NCI-H460 (cell line): ENCODE measurements at places on chromosomes 7 and 10. TPM values are rescaled to one million over a fixed set of nuclear protein-coding genes. Genes with fewer than 3 reads are reported as not detected.

POM121 gene
- total RNA-seq, result 8.5 and 8.8 TPM in 2 replicates

GRCh38 chr10:126617733-126618132, 52.8 kb downstream of the C10orf90 start:
- DNase-seq, result no peak

DNA sequence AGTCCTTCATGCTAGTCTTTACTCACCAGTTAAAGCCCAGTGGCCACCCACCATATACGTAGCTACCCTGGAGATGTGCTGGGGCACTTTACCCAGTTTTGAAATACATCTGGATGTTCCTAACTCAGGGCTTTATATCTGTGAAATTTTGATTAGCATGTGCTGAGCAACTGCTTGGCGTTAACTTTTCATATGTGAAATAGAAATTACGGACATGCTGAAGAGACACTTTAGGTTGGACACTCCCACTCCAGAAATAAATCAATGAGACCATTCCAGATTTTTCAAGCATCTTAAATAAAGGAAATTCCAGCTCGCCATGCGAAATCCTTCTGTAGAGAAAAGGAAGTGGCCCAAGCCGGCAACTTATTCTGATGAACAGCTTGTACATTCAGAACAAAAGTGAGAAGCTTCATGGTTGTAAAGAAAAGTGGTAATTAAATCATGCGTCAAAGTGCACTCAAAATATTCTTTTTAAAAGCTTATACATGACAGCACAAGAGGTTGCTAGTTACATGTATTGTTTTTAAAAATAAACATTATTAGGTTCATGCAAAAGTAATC, 153.5 kb upstream of the ITGB1 start:
- DNase-seq, result no peak

MRC1 gene
- 0.14 and 0.15 TPM in 2 replicates for total RNA-seq

DNA sequence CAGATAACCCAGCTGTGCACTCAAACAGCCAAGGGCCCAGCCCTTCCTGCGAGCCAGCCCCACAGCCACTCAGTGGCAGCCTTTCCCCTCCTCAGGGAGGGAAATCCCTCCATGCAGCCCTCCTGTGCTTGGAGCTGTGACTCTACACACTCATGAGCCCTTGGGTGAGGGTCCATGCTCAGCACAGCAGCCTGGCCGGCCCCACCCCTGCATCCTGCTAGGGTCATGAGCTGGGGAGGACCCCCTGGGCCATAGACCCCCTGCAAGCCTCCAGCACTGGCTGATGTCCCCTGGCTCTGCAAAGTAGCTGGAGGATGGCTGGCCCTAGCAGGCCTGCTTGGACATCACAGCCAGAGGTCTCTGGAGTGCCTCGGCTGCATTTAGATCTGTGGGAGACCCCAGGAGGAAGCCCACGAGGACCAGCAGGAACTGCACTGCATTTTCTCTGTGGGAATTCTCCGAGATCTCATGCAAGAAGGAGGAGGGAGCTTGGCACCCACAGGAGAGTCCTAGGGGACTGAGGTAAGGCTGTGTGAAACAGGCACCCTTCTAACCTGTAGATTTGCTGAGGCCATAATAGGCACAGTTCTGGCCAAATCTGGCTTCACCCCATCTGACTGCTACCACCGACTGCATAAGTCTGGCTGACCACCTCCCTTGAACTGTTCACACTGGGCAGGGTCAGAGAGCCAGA, 17.4 kb downstream of the TMEM273 start:
- no peak for DNase-seq

FGFR2 gene
- total RNA-seq, result 0.46 and 0.54 TPM in 2 replicates

DNA sequence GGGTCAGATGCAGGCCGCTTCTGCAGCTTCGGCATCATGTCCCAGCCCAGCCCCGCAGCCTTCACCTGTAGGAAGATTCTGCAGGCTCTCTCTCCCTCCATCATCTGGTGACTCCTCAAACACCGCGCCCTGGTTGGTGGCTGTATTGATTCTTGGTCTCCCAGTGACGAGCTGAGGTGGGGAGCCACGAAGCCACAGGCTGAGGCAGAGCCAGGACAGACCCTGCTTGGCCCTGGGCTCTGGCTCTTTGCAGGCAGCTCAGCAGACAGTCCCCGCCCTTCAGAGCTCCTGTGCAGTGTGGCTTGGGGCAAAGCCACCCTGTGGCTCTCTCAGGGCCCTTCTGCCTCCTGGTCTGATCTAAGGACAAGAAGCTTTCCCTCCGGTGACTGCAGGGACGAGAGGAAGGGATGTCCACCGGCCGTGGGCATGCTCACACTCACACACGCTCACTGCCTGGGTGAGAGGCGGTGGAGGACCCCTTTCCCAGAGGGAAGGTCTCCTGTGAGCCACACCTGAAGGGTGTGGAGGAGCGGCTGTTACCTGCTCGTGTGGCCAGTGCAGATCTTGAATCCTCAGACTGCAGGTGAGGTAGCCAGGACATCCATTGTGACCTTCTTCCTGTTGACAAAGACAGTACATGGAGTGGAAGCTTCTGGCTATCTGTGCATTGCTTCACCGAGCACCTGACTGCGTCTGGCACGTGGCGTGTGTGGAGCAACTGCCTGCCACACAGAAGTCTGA, 79.6 kb downstream of the INPP5A start:
- DNase-seq, result no peak

- DNase-seq, result no peak
These were observed 91.6 kb downstream of the FZD1 start for GRCh38 chr7:91355695-91356435.

- DNase-seq, result no peak
These were observed 51.5 kb downstream of the CCDC71L start for GRCh38 chr7:106609416-106609815.

ZNF853 gene
- 0.55 and 0.59 TPM in 2 replicates for total RNA-seq

DNA sequence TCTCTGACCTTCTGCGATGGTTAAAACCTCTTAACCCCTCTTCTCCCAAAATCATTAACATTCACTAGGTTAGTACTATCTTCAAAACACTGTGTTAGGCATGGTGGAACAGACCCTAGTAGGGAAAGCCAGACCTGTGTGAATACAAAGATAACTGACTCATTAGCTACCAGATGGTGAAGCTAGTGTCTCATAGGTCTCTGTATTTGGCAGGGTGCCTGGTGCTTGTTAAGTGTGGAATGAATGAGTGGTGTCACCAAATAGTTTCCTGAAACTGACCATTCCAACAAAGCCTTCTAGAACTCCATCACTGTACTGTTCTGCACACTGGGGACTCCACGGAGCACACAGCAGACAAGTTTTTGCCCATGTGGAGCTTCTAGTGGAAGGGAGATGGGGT, 27.7 kb upstream of the TM9SF3 start:
- DNase-seq, result no peak

DNA sequence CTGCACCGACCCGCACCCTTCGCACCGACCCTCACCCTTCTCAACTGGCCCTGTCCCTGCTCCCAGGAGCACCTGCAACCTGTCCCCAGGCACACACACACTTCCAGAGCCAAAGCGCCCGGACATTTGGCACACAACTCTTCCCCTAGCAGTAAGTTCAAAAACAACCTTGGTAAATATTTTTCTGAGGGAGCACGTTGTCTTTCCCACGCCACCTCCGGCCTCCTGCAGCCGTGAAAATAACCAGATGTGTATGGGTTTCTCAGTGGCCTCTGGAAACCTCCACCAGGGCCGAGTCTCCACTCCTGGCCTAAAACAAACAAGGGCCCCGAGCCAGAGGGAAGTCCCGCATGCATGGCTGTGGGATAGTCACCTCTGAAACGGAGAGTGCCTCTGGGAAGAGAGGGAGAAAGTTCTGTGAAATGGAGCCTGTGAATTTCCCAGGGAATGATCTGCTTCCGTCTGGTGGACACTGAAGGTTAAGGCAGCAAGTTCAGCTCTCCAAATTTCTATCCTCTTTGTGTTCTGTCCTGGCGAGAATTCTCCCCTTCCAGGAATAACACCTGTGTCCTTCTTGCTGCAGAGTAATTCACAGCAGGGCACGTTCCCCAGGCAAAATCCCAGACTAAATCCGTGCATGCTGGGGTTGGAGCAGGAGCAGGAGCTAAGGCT, 15.8 kb downstream of the PODXL start:
- no peak for DNase-seq
